NCI-H748 treated with DMSO at 0.1 percent for 48 hours (cell line): ENCODE measurements at places on chromosomes 3 and 15.

GRCh38 chr3:186057594-186057993, 51.3 kb downstream of the ETV5 start:
- no peak for DNase-seq

DNA sequence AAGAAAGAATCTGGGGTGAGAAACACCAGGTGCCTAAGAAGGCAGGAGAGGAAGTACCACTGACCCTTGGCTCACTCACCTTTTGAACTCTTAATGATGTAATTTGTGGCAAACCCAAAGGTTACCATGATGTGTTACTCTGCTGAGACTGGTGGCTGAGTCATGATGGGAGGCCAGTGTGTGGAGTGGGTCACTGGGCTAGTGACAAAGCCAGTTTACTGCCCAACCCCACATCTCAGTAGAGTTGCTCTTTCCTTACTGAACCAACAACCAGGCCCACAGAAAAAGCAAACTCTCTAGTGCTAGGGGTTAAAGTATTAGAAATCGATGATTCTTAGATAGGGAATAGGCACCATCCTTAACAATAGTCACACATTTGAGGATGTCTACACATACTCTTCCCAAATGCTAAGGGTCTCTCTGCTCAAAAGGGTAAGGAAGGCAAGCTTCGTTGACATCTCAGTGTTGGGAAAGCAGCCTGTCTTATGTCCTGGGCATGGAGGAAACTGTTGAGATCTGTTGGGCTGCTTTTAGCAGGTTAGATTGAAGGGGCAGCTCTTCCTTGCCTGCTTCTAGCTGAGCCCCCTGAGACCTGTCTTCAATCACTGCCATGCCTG, 3.1 kb downstream of the RBP2 start:
- no peak for DNase-seq

DNA sequence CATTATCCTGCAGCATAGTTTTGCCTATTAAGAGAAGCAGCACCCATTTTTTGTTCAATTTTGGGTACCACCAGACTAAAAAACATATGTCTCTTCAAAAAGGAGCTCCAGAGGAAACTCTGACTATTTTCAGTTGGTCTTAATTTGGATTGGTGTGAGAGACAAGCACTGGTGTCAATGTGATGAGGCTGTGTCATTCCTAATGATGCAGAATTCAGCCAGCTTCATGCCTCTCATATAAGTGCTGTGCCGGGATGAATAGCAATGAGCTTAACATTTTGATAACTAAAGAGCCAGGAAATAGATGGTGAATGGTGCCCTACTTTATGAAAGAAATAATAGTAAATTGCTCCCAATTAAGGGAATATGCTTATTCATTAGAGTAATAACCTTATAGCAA, 15.9 kb downstream of the POPDC2 start:
- no peak for DNase-seq

- no peak for DNase-seq
Observed at GRCh38 chr15:69390575-69390974, 23.6 kb upstream of the KIF23 start.

GRCh38 chr15:97200161-97200560, 760.3 kb upstream of the ARRDC4 start:
- no peak for DNase-seq

DNA sequence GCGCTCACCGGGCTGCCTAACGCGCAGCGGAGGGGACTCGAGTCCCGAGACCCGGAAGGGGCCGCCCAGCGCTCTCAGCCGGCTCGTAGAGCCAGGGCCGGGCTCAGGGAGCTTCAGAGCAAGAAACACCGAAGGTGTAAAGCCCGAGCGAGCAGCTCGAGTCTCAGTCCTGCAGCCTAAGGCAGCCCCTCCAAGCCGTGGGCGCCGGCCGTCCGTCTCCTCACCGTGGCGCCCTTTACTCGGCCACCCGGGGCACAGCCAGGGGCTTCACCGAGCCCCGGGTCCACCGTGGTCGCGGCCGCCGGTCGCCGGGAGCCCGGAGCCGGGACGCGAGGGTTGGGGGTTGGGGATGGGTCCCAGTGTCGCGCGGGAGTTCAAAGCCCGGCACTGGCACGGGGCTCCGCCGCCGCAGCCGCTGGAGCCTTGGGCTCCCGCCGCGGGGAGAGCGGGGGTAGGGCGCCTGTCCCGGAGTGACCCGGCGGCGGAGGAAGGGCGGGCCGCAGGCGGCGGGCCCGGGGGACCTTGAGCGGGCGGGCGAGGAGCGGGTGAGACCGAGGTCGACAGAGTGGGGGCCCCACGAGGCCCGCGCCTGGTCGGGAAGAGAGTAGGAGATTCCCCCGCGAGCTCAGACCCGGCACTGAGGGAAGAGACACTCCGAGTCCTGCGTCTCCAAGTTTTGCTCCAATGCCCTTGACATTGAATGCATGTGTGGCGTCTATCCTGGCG, 26.9 kb upstream of the THRB start:
- DNase-seq = no peak

GRCh38 chr3:183031826-183032225, 51.5 kb upstream of the DCUN1D1 start:
- DNase-seq = no peak

- DNase-seq = no peak
Observed at GRCh38 chr3:183818706-183819624, 6.4 kb downstream of the MAP6D1 start.

DNA sequence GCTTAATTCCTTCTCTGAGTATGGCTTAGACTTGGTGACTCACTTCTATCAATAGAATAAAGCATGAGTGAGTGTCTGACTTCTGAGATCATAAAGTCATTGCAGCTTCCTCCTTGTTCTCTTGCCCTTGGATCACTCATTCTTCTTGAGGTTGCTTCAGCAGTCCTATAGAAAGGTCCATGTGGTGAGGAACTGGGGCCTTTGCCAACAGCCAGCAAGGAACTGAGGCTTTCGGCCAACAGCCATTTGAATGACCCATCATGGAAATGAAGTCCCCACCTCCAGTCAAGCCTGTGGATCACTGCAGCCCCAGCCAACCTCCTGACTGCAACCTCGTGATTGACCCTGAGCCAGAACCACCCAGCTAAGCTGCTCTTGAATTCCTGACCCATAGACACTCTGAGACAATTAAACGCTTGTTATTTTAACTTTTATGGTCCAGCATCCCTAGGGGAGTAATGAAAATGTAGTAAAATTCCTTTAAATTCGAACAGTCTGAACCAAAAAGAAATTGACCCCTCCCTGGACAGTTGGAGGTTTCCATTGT, 84.5 kb downstream of the WDR76 start:
- no peak for DNase-seq

GRCh38 chr3:58207954-58208353, 2.8 kb downstream of the DNASE1L3 start:
- DNase-seq = no peak

- DNase-seq = no peak
Observed at GRCh38 chr3:148790370-148790769, 37.2 kb upstream of the CPB1 start.

DNA sequence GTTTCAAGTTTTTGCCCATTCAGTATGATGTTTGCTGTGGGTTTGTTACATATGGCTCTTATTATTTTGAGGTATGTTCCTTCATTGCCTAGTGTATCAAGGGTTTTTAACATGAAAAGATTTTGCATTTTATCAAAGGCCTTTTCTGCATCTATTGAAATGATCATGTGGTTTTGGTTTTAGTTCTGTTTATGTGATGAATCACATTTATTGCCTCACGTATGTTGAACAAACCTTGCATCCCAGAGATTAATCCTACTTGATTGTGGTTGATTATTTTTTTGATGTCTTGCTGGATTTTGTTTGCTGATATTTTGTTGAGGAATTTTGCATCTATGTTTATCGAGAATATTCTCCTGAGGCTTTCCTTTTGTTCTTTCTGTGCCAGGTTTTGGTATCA, 39.4 kb downstream of the TMCO5A start:
- DNase-seq = no peak

DNA sequence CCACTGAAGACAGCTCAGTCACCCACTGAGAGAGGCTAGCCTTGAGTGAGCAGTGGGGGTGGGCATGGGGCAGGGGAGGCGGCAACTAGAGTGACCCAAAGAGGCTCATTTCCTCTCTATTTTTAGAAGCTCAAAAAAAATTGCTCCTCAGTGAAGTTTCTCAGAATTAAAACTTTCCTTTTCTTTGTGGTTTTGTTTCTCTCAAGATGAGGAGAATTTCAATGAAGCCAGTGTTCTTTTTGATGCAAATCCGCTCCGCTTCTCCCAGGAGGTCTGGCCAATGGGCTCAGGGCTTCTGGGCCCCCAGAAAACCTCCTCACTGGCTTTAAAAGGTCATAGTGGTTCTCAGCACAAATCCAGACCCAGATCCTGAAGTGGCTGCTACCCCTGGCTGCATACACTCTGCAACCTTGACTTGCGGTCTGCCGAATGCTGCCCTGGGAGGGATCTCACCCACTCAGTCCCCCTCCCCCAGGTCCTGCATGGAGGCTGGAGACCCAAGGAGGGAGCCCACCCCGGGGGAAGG, at the start of gene ACSBG1:
ACSBG1 (minus strand) TSS at position 51 of the 526 bp plus-strand sequence. CDS start 64 bp downstream, outside the sequence.
- DNase-seq = no peak

GRCh38 chr3:71513515-71513914, 70.0 kb downstream of the FOXP1 start:
- DNase-seq = no peak

GRCh38 chr3:111702996-111703985, 108.1 kb upstream of the ZBED2 start:
- DNase-seq = no peak

DNA sequence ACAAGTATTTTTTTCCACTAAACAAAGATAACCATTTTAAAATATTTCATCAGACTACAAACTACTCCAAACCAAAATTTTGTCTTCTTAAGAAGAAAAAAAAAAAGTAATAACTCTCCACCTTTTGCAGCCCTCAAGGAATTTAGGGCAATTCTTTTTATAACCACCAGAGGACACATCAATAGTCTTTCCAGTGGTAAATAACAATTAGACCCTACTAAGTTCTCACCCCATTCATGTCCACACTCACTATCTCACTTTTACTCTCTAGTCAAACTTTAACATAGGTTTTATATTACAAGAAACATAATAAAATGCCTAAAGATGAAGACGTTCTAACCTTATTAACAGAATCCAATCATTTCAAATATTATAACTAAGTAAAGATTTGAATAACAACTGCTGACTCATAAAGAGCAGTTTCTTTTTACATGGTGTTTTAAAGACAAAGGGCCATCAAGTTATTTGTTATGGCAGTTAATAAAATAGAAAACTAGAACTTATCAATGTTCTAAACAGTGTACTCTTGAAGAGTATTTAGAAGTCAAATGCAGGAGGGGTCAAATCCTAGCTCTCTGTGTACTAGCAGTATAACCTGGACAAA, 33.0 kb downstream of the CCDC39 start:
- DNase-seq = no peak

DNA sequence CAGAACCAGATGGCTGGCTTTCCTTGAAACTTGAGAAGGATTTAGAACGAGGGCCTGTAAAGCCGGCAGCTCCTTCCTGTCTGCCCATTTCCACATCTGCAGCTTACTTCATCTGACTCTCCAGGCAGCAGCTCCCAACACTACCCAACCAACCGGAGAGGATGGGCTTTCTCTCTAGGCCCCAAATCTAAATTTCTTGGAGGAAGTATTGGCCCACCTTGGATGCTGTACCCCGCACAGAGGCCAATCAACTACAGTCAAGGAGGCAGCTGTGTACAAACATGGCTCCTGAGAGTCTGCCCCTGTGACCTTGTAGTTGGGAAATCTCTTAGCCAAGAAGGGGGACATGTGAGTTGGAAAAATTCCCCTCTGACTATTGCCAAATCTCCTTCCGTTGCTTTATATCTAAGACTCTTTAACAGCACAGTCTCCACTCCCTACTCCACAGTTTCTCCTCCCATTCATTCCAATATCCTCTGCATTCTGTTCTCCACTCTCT, 8.0 kb upstream of the ACAP2 start:
- no peak for DNase-seq

- DNase-seq = no peak
Observed at GRCh38 chr3:187947927-187948682, 202.8 kb upstream of the BCL6 start.

DNA sequence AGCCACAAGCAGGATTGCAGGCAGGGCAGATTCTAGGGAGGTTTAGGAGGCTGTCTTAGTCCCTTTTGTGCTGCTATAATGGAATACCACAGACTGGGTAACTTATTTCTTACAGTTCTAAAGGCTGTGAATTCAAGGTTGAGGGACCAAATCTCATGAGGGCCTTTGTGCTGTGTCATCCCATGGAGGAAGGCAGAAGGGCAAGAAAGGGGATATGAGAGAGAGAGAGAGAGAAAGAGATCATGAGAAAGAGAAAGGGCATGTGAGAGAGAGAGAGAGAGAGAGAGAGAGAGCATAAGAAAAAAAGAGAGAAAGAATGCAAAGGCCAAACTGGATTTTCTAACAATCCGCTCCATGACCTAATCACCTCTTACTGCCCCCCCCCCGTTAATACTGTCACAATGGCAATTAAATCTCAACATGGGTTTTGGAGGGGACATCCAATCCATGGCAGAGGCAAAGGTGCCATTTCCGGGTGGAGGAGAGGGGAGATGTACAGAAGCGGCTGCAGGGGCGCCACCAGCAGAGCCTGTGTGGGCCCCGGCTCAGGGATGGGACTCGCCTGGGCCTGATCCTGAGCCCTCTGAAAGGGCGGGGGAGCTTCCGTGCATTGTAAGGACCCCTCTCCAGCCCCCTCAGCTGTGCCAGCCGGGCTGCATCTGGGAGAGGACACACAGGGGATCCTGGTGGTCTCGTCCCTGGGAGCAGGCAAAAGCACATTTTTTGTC, 20.5 kb downstream of the MRPS11 start:
- DNase-seq = no peak

DNA sequence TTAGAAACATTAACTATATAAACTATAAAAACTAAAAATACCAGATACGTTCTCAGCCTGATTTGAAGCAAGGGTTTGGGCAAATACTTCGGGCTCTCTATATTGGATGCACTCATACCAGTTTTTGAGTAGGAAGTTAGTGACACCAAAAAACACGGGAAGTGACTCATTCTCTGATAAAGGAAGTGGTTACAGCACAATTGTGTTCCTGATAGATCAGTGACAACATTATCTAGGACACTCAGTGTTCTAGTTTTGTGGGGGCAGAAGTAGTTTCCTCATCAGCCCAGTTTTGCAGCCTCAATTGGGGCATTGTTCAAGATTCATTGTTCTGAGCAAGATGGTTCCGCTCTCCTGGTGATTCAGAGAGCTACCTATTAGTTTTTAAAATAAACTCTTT, 469.6 kb upstream of the DPPA4 start:
- DNase-seq = no peak

GRCh38 chr3:7658294-7658693, 797.4 kb downstream of the GRM7 start:
- no peak for DNase-seq

DNA sequence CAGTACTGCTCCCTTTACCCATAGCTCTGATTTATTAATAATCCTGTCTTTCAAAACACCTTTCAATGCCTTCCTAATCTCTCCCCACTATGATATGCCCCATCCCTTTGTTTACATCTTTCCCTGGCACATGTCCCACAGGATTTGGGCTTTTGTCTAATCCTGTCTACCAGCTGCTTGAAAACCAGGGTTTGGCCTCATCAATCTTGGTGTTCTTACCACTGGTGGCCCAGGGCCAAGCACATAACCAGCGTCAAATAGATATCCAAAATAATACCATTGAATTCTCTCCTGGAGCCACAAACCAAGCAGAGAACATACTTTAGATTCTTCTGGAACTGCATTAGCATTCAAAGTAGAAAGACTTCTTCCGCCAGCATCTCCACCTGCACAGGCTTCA, 104.8 kb upstream of the PPP2R3A start:
- no peak for DNase-seq
